ACHN (cell line): ENCODE measurements at places on chromosomes 5 and 9.
A peak's percentile ranks its signal among the peaks of the same experiment; 100 is the strongest.

DNA sequence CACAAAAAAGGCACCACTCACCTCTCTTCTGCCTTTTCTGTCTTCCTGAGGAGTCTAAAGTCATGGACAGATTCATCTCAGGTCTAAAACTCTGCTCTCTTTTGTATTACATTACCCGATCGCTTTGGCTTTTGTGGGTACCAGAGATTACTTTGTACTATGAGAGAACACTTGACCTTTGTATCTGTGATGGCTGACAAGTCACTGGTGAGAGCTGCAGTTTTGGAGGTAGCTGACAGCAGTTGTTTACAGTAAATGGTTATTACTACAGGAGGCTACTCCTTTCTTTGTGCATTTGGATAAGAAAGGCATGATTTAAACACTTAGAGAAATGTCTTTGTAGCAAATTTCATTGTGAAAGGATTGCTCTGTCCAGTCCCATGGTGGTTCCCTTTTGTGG lies 307.3 kb downstream of the FBXL17 start:
- no peak for DNase-seq

DNA sequence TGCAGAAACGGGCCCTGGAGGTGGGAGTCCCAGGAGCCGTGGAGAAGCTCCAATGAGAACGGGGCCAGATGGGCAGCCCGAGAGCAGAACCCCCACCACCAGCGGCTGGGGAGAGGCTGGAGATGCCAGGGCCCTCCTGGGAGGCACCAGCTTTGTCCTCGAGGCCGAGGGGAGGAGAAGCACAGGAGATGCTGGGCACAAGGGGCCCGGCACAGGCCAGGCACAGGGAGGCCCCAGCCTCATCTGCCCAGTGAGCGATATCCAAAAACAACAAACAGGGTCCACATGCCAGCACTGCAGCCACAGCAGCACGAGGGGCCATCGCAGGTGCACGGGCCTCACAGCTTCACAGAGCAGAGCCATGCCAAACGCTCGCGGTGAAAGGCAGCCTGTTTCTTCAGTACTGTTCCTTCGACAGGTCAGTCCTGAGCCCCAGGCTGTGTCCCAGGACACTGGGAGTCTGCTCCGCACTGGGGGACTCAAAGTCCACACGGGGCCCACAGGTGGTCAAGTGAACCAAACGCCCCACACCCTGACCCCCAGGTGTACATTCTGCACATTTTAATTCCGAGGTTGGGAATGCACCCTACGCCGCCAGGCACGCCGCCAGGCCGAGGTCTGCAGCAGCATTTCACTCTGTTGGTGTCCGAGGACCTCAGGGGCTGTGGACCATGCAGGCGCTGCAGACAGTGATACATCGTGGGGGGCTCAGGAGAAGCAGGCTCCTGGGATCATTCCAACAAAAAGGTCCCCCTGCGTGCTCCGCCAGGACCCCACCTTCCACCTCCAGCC lies 9.5 kb downstream of the LPCAT1 start:
- no peak for DNase-seq

DNA sequence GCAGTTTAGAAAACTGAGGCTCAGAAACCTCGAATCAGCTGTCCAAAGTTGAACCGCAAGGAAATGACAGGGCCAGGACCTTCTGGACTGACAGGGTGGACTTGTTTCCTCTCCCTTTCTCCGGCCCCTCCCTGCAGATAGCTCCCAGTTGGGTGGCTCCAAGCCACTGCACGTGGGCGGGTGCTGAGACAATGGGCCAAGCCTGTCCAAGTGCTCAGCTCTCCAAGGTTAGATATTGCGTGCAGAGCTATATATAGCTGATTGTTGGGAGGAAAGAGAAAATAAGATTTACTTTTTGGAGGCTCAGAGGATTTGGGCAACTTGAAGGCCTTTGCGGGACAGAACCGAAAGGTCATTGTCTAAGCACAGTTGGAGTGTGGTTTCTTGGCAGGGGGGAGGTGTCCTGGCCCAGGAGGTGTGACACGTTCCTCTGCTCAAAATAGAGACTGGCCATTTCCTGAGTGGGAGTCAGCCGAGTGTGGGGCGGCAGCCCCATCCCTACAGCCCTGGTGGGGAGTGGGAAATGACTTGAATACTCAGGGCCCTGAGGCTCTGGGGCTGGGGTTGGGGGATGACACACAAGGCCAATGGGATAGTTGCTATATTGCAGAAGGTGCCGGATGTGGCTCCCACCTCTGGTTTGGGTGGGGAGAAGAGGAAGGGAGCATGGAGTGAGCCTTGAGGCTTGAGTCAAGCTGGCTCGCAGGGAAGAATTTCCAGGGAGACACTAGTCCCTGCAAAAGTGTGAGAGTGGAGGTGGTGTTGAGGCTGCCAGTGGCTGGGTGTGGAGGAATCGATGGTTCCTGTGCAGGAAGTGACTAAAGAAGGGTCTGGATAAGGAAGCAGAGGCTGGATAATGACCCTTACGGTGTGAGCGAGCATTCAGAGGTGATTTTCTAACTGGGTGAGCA lies 44.4 kb upstream of the SMAD5 start:
- DNase-seq: no peak

DNA sequence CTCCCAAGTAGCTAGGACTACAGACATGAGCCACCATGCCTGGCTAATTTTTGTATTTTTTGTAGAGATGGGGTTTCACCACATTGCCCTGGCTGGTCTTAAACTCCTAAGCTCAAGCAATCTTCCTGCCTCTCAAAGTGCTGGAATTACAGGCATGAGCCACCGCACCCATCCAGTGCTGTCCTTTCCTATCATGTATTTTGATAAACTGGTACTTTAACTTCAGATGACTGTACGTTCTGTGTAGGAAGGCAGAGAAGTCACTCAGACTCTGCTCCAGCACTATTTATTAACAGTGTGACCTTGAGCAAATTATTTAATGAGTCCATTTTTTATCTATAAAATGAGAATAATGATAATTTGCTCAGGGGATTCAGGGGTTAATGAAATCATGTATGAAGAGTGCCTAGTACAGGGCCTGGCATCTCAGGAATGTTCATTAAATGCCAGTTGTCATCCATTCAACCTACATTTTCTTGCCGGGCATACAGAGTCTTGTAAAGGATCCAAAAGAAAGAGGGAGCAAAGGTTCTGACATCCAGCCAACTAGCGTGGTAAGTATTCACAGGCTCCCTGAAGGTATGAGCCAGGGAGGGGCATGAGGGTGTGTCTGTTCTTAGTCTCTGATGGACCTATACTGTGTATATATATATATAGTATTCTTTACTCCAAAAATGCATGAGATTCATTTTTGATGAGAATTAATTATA lies 201.9 kb downstream of the PBX3 start:
- DNase-seq: peak; percentile 14
